ENCODE measurements at places on chromosomes 6 and 20.

- no peak for DNase-seq
These were observed 25.3 kb downstream of the SERAC1 start for GRCh38 chr6:158142789-158143188.

DNA sequence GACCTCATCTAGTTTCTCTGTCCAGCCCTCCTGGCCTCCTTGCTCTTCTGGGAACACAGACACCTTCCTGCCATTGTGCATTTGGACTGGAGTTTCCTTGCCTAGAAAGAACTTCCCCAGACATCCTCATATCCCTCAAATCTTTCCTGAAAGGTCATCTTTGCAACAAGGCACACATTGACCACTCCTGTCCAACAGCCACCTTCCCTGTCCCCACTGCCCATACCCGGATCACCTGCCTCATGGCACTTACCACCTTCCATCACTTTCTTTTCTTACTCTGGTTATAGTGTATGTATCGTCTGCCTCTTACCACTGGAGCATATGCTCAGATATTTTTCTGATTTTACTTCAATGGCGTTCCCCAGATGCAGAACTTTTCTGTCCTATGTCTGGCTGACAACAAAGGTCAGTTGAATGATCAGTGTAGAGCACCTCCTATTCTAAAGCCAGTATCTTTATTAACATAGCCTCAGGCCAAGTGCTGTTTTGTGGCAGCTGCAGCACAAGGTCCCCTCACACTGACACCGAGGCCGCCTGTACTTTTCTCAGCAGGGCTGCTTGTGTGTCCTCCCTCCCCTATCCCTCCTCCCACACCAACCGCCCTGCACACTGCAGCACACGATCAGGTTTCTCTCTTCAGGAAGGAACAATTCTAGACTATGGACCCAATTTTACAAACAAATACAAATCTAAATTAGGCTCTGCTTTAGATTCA, 4.1 kb downstream of the HLA-C start:
- DNase-seq: no peak

DNA sequence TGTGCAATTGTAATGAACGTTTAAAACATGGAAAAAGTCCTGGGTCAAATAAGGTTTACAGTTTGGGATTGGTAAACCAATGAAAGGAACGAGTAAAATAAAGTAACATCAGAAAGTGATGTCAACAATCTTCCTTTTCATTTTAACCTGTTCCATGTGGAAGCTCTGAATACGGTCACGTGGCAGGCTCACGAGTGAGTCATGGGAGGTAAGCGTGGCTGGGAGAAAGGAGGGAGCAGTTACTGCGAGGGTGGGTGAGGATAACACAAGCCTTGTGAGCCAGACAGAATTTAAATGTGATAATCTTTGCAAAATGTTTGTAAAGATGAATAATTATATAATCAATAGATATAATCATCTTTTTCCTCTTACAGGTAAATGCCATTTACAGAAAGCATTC, 171.3 kb upstream of the HDAC2 start:
- DNase-seq: no peak

- no peak for DNase-seq
These were observed 72.2 kb downstream of the UST start for GRCh38 chr6:148818939-148819575.

DNA sequence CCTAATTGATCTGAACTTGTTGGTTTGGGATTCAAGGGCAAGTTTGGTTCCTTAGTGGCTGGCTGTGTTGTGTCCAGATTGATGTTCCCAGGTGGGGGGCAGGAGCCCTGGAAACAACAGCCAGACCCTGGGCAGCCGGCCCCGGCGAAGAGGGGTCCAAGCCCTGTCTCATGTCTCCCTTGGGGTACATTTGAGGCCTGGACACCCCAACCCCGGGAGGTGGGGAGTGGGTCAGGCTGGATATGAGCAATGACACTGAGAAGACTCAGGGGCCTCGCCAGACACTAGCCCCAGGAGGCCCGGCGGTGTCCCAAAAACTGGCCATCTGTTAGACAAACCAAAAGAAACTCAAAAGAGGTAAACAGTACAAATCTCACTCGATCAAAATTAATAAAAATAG, 79.6 kb downstream of the YTHDF1 start:
- DNase-seq: no peak

DNA sequence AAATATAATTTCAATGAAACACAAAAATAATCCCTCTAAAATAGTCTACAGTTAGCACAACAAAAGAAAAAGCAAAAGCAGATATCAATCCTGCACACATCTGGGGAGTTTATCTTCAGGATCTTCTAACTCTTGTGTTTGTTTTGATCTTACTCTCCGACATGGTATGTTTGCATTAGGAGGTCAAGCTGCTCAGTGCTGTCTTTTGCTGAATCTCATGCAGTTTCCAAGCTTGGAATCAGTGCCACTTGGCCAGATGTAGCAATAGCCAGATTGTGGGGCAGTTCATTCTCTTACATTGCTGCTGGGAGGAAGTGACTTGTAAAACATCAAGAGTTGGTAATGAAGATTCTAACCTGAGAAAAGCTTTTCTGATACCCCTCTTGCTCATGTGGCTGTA, 29.5 kb downstream of the RIOK1 start:
- DNase-seq: no peak

- DNase-seq: no peak
These were observed 103.5 kb downstream of the DACT2 start for GRCh38 chr6:168216117-168216516.

GRCh38 chr6:134233180-134233955, 84.5 kb downstream of the SGK1 start:
- no peak for DNase-seq

DNA sequence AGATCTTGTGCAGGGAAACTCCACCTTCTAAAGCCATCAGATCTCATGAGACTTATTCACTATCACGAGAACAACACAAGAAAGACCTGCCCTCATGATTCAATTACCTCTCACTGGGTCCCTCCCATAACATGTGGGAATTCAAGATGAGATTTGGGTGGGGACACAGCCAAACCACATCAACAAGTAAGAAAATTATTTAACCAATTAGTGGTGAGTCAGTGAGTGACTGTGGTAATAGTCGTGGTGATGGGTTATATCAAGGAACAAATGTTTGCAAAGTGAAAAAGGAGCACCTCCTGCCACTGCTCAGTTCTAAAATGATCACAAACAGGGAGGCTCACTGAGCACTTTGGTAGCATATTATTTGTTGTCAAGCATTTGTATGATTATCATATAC, 20.6 kb downstream of the EPM2A start:
- DNase-seq: no peak

GRCh38 chr20:14644306-14645097, 307.1 kb upstream of the FLRT3 start:
- no peak for DNase-seq

GRCh38 chr6:154399097-154399496, 42.5 kb upstream of the IPCEF1 start:
- no peak for DNase-seq

DNA sequence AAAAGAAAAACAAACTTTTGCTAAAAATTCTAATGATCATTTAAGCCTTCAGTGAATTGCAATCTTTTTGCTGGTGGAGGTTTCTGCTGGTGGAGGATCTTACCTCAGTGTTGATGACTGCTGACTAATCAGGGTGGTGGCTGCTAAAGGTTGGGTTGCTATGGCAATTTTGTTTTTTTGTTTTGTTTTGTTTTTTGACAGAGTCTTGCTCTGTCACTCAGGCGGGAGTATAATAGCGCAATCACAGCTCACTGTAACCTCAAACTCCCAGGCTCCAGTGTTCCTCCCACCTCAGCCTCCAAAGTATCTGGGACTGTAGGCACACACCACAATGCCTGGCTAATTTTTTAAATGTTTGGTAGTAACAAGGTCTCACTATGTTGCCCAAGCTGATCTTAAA, 94.7 kb downstream of the ANKRD6 start:
- DNase-seq: no peak

DNA sequence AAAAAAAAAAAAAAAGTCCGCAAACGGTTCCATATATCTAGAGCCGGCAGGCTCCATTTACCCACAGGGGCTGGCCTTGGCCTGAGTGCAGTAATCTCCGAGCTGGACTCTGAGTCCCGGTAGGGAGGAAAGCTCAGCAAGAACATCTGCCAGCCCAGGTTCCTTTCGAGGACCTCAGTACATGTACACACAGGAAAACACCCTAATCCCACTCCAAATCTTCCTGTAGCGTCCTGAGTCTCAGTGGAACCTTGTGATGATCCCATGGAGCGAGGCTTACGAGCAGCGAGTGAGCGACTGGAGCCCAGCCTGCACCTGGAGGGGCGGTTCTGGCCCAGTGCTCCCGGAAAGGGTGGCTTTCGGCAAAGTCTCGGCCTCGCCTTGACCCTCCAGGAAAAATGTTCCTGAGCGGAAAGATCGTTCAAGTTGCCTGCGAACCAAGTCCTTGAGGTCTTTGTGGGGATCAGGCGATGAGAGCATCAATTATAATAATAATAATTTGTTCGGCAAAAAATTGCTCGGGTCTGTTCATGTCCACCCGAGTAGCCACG, 32.1 kb downstream of the PRSS16 start:
- no peak for DNase-seq

DNA sequence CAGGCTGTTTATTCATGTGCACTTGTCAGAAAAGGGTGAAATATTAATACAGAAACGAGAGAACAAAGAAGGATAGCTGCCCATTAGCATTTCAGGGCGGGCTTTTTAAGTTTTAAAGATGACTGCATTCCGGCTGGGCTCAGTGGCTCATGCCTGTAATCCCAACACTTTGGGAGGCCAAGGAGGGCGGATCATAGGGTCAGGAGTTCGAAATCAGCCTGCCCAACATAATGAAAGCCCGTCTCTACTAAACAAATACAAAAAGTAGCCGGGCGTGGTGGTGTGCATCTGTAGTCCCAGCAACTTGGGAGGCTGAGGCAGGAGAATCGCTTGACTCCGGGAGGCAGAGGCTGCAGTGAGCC, 130.5 kb downstream of the HFE start:
- no peak for DNase-seq

GRCh38 chr20:58790454-58790853, 60.2 kb downstream of the GNAS-AS1 start:
- no peak for DNase-seq

DNA sequence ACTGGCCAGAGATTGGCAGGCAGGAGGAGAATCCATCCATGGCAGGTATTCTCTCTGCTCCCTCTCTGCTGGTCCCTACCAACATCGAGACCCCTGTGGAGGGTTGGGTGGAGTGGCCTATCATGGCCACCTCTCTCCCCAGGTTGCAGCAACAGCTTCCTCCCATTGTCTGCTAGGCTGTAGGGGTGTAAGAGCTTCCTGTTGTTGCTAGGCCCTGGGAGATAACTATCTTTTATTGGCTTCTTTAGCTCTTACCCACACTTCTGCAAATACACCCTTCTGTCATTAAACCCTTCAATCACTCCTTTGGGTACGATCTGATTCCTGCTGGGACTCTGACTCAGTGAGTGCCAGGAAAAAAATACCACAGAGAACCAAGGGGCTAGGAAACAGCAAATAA, 66.6 kb upstream of the FAM184A start:
- no peak for DNase-seq

DNA sequence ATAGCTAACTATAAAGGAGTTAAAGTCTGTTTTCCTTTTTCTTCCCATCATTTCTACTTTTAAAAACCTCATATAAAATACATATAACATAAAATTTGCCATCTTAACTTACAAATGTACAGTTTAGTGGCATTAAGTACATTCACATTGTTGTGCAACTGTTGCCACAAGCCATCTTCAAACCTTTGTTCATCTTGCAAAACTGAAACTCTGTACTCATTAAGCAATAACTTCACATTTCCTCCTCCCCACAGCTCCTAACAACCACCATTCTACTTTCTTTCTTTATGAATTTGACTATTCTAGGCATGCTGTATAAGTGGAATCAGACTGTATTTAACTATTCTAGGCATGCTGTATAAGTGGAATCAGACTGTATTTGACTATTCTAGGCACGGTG, 4.5 kb downstream of the CCDC170 start:
- DNase-seq: no peak

- DNase-seq: no peak
These were observed 54.7 kb downstream of the NDUFAF5 start for GRCh38 chr20:13839421-13840092.

DNA sequence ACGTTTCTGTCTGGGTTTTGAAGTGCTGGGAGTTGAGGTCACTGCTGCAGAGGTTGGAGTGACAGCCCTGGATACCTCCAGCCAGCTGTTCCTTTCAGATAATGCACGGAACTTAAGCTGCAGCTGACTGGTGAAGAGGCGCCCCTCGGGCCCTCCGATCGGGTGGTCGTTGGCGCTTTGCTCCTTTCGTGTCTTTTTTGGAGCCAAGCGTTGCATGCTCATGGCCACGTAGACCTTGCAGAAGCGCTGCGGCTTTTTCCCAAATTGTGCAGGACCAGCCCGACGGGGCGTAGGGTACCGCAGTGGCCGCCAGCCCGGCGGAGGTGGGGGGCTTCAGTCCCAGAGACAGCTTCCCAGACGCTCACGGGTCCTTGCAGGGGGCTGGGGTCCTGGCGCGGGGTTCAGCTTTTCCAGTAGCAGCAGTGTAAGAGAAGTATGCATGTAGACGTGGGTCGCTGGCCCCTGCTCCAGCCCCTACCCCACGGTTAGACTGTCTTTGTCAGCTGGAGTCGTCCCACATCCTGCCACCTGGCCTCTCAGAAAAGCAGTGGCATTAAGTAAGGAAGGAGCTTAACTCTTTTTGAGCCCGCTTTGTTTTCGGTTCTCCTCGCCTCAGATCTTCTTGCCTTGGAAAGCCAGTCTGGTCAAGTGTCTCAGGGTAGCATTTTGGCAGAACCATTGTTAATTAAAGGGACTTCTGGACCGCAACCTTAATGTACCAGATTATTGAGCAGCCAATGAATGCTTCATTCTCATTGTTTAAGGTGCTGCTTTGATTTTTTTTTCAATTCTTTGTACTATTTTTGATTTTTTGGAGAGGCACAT, 838 bp downstream of the TNFAIP3 start:
- no peak for DNase-seq

GRCh38 chr6:35354361-35355135, 12.2 kb downstream of the PPARD start:
- no peak for DNase-seq

DNA sequence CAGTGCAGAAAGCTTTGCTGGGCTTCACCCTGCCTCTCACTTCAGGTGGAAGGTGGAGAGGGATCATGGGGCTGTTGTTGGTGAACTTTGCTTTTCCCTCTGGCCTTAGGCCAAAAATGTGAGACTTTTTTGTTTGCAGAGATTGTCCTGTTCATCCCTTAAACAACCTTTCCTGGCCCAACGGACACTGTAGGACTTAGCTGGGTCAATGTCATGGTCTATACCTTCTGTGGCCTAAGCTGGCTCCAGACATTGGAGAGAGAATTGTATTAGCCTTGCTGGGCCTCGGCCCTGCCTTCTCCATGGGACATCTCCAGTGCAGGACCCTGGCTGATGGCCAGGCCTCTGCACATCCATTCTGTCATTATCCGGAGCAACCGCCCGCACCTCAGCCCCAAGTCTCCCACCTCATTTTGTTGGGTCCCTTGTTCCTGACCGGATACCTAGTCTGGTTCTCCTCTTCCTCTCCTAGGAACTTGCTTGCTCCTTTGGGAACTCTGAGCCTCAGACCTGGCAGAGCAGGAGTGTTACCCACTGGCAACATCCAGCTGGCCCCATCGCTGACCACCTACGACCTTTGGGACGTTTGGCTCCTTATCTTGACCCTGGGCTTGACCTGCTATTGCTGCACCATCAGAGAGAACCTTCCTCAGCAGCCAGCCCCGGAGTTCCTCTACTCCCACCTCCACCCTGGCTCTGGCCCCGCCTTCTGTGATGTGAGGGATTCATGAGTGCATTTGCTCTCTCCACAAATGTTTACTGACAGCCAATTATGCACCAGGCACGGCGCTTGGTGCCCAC, 128.2 kb downstream of the BANF2 start:
- no peak for DNase-seq

- DNase-seq: no peak
These were observed 65.0 kb downstream of the QRSL1 start for GRCh38 chr6:106694343-106694742.

Measured in stimulated activated CD8-positive, alpha-beta memory T cell treated with anti-CD3 and anti-CD28 coated beads, Interleukin-4, amount 100 ng/mL, for 4 hours (primary cell).